Effector memory CD4-positive, alpha-beta T cell (primary cell): ENCODE measurements at places on chromosomes 3 and 15.

- peaks cover 37% of the 10 kb centered on the region for H3K36me3 ChIP-seq
- no peaks in the 10 kb centered on the region for H3K4me1 ChIP-seq
- H3K27ac ChIP-seq: no peak overlapping the region
- no peak overlapping the region for H3K4me3 ChIP-seq
- DNase-seq: no peak
- H3K27me3 ChIP-seq: no peaks in the 10 kb centered on the region
Observed at GRCh38 chr3:14110699-14111098, 14.0 kb downstream of the CHCHD4 start.

DNA sequence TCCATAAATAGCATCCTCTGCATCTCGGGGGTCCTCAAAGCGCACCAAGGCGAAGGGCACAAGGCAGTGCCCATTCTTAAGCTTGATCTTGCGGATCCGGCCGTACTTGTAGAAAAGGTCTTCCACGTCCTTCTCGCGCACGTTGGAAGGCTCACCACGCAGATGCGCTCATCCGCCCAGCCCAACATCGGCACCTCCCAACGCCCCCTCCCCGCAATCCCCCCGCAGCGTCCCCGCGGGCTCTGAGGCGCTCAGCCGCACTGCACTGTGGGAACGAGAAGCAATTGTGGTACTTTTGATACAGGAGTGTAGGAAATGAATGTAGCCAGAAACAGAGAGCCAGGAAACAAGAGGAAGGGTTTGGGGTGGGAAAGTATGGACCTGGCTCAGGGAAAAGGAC lies 17.5 kb downstream of the AP3B2 start:
- H3K4me1 ChIP-seq: no peaks in the 10 kb centered on the region
- H3K4me3 ChIP-seq: no peak overlapping the region
- no peak for DNase-seq
- no peaks in the 10 kb centered on the region for H3K36me3 ChIP-seq
- H3K27me3 ChIP-seq: no peaks in the 10 kb centered on the region
- no peak overlapping the region for H3K27ac ChIP-seq

- peaks cover 34% of the 10 kb centered on the region for H3K36me3 ChIP-seq
- DNase-seq: no peak
- H3K4me3 ChIP-seq: no peak overlapping the region
Observed at GRCh38 chr3:18369551-18370185, 55.5 kb downstream of the SATB1 start.

DNA sequence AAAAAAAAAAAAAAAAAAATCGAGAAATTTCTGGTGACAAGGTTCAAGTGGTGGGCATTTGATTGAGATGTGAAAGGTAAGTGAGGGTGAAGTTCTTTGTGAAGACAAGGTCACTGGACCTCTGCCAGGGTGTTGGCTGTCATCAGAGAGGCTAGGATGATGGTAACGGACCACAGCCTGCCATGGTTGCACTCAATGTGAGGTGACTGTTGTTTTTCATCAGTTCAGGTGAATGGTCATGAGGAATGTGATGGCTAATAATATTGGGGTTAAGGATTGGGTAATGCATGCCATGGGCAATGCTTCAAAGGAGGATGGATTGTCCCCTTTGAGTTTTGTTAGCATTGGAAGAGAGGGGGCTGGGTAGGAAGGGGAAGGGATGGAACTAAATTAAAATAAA lies 4.3 kb upstream of the ALPK3 start:
- H3K36me3 ChIP-seq: no peaks in the 10 kb centered on the region
- H3K27ac ChIP-seq: no peak overlapping the region
- no peaks in the 10 kb centered on the region for H3K27me3 ChIP-seq
- no peak for DNase-seq

- peak overlapping the region; percentile 93 for H3K27ac ChIP-seq
- DNase-seq: peak; percentile 19
Observed at GRCh38 chr15:72229076-72229946, 1.7 kb downstream of the PKM start.

DNA sequence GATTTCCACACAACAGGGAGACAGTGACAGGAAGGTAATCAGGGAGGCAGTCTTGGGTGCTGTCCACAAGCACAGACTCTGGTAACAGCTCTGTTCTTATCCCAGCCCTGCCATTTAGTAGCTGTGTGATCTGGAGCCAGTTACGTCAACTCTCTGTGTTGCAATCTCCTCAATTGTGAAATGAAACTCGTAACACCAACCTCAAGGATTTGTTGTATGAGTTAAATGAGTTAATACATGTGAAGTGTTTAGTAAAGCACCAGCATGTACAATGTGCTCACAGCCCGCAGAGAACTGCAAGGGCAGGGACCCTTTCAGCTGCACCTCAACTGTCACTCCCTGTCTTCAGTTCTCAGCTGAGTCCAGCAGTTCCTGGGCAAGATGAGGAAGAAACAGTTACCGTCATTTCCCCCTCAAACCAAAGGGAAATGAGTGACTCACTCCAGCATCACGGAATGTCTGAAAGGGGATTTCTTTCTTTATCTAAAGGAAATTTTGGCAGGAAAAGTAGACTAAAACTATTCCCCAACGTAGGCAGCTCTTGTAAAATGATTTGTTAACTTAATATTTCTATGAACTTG lies 39.9 kb upstream of the MB21D2 start:
- no peaks in the 10 kb centered on the region for H3K36me3 ChIP-seq
- H3K27me3 ChIP-seq: no peaks in the 10 kb centered on the region
- H3K27ac ChIP-seq: no peak overlapping the region

DNA sequence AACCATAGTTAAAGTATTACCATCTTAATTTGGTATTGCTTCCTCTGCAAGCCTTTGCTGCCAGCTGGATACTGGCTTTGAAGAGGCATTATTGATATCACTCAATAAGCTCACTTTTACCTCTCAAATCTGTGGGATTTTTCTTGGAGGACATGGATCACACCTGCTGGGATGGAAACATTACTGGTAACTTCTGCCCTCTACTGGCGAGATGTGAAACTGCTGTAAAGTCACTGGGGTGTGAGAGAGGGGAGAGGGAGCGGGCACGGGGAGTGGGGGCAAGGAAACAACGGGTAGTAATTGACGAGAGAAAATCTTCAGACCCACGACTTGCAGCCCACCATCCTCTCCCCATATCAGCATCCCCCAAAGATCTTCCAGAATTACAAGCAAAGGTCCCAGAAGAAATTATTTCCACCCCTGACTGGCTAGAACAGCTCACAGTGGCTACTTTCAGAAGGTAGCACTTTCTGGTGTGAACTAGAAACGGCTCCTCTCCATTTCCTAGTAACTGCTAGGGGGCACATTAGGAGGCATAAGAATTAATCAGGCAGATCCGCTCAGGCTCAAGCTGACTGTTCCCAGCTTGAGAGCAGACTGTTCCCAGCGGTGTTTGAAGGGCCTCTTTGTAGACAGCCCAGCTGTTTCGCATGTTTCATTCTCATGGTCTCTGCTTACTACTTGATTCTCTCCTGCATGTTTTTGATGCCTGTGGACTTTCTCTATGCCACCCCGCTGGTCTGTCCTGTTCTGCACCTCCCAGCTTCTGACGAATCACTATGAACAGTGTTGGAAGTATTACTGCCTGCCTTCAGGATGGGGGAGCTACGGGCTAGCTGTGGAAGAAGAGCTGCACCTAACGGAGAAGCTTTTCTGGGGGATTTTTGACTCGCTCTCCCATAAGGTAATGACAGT lies 230.4 kb upstream of the CHRM5 start:
- H3K27me3 ChIP-seq: no peaks in the 10 kb centered on the region
- DNase-seq: no peak
- H3K27ac ChIP-seq: no peak overlapping the region
- H3K36me3 ChIP-seq: no peaks in the 10 kb centered on the region
- no peak overlapping the region for H3K4me3 ChIP-seq

GRCh38 chr15:49946681-49947080 lies 172.4 kb downstream of the ATP8B4 start:
- no peaks in the 10 kb centered on the region for H3K27me3 ChIP-seq
- no peak overlapping the region for H3K27ac ChIP-seq
- no peaks in the 10 kb centered on the region for H3K36me3 ChIP-seq
- no peak overlapping the region for H3K4me3 ChIP-seq

- peak overlapping the region; percentile 49 for H3K27ac ChIP-seq
- DNase-seq: no peak
- peaks cover 33% of the 10 kb centered on the region for H3K4me1 ChIP-seq
- no peak overlapping the region for H3K4me3 ChIP-seq
Observed at GRCh38 chr15:40046721-40047414, 7.9 kb upstream of the SRP14 start.

DNA sequence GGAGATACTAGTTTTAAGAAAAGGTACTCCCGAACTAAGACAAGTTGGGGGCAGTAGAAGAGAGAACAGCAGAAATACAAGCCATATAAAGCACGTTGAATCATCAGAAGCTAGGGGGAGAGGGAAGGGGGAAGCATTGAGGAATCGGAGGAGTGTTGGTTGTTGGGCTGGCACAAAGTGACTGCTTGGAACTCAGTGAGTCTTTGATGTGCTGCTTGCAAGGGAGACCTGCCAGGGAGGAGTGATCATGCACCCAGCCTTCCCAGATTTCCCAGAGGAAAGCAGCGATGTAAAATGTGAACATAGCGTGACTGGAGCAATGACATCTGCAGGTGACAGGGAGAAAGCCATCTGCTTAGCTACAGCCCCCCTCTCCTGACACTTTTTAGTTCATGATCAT lies 192.4 kb upstream of the IL12A start:
- H3K27me3 ChIP-seq: peaks cover 2% of the 10 kb centered on the region
- no peak overlapping the region for H3K4me3 ChIP-seq
- no peak overlapping the region for H3K27ac ChIP-seq
- no peaks in the 10 kb centered on the region for H3K4me1 ChIP-seq
- DNase-seq: no peak
- H3K36me3 ChIP-seq: no peaks in the 10 kb centered on the region

- no peaks in the 10 kb centered on the region for H3K27me3 ChIP-seq
- H3K36me3 ChIP-seq: no peaks in the 10 kb centered on the region
- H3K27ac ChIP-seq: no peak overlapping the region
- no peak overlapping the region for H3K4me3 ChIP-seq
- H3K4me1 ChIP-seq: no peaks in the 10 kb centered on the region
Observed at GRCh38 chr3:125039131-125040100, 16.4 kb downstream of the HEG1 start.

DNA sequence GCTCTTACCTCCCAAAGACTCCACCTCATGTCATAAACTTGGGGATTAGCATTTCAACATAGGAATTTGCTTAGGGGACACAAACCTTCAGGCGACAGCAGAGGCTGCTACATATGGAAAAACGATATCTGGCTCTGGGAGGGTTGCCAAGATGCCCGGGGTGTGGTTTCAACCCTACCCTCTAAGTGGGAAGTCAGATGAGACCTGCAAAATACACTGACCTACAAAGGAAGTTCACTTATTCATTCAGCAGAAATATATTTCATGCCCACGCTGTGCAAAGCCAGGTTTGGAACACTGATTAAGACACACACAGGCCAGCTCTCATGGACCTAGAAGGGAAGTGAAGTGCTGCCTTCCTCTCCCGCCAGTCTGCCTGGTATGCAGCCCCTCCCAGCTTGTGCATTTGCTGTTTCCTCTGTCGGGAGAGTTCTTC lies 239.3 kb downstream of the FEZF2 start:
- no peaks in the 10 kb centered on the region for H3K4me1 ChIP-seq
- no peak for DNase-seq
- no peak overlapping the region for H3K4me3 ChIP-seq
- no peaks in the 10 kb centered on the region for H3K36me3 ChIP-seq

DNA sequence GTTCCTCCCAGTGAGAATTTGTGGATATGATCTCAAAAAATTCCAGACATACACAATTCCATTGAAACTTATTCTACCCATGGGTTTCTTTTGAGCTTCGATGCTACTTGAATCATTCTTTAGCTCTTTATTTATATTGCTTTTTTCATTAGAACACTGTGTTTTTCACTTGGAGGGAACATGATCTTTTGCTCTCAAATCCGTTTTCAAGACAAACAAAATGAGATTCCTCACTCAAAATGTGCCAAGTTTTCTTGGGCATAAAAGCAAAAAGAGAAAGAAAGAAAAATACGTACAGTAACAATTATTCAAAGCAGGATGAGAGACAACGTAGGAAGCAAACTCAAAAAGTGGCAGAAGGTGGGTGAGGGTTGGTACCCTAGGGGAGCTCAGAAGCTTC lies 118.8 kb upstream of the PDZRN3 start:
- H3K36me3 ChIP-seq: no peaks in the 10 kb centered on the region
- H3K4me1 ChIP-seq: no peaks in the 10 kb centered on the region
- H3K27ac ChIP-seq: no peak overlapping the region
- no peak for DNase-seq
- H3K27me3 ChIP-seq: no peaks in the 10 kb centered on the region
- H3K4me3 ChIP-seq: no peak overlapping the region

DNA sequence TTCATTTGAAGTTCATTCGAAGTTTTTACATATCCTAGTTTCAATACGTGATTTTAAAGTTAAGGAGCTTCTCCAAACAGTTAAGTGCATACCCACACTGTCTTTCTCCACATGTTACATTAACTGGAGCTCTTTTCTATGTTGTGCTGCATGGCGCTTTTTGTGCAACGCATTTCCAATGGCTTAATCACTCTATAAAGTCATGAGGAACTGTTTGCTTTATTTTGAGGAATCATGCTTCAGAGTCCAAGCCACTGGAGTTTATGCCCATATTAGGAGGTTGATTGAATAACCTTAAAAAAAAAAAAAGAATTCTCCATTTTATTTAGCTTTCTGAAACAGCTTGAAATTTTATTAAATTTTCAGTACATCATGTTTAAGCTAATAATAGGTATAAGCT lies 109.4 kb upstream of the MBNL1 start:
- H3K27me3 ChIP-seq: no peaks in the 10 kb centered on the region
- H3K4me3 ChIP-seq: no peak overlapping the region
- H3K27ac ChIP-seq: no peak overlapping the region
- no peaks in the 10 kb centered on the region for H3K36me3 ChIP-seq
- no peaks in the 10 kb centered on the region for H3K4me1 ChIP-seq

GRCh38 chr3:15630646-15631350 lies 29.3 kb downstream of the BTD start:
- H3K36me3 ChIP-seq: no peaks in the 10 kb centered on the region
- no peak for DNase-seq
- no peaks in the 10 kb centered on the region for H3K27me3 ChIP-seq

- H3K4me1 ChIP-seq: no peaks in the 10 kb centered on the region
- H3K27me3 ChIP-seq: no peaks in the 10 kb centered on the region
Observed at GRCh38 chr3:71763426-71763825, 9.8 kb downstream of the GPR27 start.
